ENCODE measurements at places on chromosomes 3 and 15.

DNA sequence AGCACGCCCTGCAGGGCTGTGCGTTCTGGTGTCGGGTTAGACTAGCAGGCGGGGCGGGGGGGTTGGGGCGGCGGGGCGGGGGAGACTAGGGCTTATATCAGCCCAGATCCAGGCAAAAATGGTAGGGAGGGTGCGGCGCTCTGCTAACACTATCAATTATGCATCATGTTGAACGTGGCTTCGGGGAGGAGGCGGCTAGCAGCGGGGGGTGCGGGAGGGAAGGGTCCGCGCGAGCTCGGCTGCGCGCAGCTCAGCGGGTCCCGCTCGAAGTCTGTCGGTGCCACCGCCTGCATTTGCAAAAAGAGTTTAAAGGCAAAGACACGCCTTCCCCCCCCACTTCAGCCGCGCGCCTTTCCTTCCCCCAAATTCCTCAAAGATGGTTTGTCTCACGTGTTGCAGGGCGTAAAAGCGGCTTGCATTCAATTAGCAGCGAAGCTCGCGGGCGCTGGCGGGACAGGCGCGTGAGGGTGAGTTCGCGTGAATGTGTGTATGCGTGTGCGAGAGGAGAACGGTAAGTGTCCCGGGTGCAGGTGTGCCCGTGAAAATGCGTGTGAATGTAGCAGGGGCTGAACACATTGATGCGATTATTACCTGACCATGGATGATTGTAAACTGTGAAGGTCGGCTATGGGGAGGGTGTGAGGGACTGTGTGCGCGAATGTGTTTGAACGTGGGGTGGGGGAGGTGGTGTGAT, at the start of gene ISLR2:
Gene ISLR2 (plus strand): TSS at position 432 of the 694 bp plus-strand sequence. CDS start 2,169 bp downstream, outside the sequence.
- DNase-seq, result no peak

DNA sequence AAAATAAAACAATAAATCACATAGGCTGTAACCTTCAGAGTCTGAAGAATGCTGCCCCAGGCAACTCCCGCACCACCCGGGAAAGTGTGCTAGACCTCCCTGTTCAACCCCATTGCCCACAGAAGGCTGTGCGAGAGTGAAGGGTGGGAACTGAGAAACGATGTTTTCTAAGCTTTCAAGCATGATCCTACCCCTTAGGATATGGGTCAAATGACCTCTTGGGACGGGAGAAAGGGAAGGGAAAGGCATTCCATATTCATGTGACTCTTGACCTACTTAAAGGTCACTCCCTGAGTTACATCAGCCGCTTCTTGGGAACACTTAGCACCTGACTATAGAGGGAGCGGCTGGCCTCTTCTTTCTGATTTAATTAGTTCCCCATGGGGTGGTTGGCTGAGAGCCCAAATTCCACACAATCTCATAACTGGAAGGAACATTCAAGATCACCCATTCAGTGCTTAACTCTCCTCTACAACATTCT, 114.7 kb upstream of the SLC24A5 start:
- DNase-seq, result peak; percentile 41

DNA sequence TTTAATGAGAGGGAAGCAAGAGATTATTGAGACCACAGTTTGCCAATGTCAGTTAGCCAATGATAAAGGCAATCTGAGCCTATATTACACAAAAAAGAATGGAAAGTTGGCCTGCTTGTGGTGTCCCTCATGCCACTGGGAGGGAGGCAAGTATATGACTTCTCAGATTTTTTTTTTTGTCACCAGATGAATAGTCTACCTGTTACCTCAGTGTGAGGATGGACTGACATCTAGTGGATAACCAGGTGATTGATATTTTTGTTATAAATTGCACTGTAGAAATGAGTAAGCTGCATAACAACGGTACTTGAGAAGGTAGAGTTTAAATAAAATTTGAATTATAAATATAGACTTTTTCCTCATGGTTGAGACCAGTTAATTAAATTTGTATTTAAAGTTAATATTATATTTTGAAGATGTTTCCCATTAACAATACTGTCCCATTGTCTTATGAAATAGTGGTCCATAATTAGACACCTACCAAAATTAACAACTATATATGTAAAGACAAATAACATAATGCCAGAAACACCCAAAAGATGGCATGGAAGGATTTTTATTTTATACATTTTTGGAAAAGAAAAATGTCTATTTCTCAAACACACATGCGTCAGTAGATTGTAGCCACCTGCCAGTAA, 237.8 kb upstream of the GADL1 start:
- peak; percentile 36 for DNase-seq

DNA sequence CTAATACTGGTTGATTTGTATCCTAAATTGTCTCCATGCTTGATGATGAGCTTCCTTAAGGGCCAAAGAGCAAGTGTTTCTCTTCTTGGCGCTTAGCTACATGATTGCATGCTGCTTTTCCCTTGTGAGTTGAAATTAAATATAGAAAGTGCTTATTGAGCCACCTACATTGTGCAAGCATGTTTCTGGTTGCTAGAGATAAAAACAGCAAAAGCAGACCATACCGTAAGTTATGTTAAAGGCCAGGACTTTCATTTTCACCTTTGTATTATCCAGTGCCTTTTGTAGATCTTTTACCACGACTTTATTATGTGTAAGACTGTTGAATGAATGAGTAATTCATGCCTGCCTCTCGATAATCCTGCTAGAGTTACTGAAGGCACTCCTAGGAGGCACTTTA, 41.9 kb upstream of the CCNB2 start:
- DNase-seq, result no peak

GRCh38 chr3:192303235-192303634, 424.1 kb downstream of the FGF12 start:
- peak; percentile 19 for DNase-seq

- no peak for DNase-seq
Measured at GRCh38 chr3:2837239-2837638, 272.9 kb downstream of the IL5RA start.

GRCh38 chr15:88993662-88994061, 80.5 kb upstream of the MFGE8 start:
- DNase-seq, result no peak
